Pericardium fibroblast (primary cell): ENCODE measurements at places on chromosomes 2 and 18. TPM values are rescaled to one million over a fixed set of nuclear protein-coding genes. Genes with fewer than 3 reads are reported as not detected.

The UGT1A8 gene
- total RNA-seq = not detected in 2 replicates

The PARD6G gene
- total RNA-seq = 1.8 and 2.5 TPM in 2 replicates

The EFHD1 gene
- 0.26 and 1.1 TPM in 2 replicates for total RNA-seq

The IFIH1 gene
- 1.5 and 3.5 TPM in 2 replicates for total RNA-seq
